ENCODE measurements at places on chromosomes 3 and 15.
A peak's percentile ranks its signal among the peaks of the same experiment; 100 is the strongest.

DNA sequence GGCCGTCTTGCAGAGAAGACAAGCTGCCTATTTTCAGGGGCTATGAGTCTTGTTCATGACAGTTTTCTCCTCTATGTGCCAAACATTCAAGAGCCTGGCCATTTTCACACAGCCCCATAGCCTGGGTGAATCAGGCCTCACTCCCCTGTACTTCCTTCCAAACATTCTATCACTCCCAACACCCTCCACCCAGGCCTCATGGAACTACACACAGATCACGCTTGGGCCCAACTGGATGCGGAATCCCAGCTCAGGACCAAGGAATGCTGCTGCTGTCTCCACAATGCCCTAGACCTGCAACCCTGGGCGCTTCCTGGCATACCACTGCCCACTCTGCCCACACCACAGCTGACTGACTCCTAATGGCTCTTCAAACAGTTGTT, 39.4 kb upstream of the PCSK6 start:
- DNase-seq, result no peak

- no peak for DNase-seq
These were observed 595.1 kb downstream of the TUSC7 start for GRCh38 chr3:117304681-117305080.

DNA sequence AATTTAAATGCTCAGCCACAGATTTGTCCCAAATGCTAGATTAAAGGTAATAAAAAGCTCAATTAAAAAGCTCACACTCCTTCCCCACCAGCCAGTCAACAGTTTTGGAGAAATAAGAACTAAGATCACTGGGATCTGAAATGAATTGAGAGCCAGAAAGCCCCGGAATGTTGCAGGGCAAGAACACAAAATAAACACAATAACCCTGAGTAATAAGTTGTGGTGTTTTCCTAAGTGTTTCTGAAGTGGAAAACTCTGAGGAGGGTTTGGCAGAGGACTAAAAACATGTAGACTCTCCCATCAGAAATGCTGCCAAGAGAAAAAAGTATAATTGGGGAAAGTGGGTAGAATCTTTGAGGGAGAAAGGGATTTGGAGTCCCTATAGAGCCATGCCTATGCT, 127.8 kb downstream of the ABI3BP start:
- DNase-seq, result no peak

GRCh38 chr3:188706599-188706998, 465.2 kb upstream of the TPRG1 start:
- DNase-seq, result no peak

- DNase-seq, result no peak
These were observed 146.8 kb downstream of the PCCB start for GRCh38 chr3:136396916-136397315.

GRCh38 chr3:155026999-155027591, 53.0 kb upstream of the MME start:
- DNase-seq, result no peak

DNA sequence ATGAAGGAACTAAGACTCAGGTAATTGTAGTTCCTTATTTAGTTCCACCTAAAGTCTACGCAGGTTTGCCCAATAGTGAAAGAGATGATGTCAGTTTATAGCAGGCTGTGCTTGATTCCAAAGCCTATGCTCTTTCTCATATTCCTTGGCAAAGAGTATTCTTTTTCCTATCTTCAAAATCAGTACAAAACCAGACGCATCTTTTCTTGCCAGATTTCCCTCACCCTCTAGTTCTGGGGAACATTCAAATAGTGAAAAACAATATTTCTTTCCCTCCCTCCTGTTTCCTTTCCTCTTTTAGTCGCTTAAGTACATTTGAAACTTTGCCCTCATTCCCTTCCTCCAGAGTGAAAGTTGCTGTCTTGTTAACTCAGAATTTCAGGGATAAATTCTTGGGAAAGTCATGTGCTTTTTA, 134.6 kb upstream of the PDZRN3 start:
- DNase-seq, result no peak

DNA sequence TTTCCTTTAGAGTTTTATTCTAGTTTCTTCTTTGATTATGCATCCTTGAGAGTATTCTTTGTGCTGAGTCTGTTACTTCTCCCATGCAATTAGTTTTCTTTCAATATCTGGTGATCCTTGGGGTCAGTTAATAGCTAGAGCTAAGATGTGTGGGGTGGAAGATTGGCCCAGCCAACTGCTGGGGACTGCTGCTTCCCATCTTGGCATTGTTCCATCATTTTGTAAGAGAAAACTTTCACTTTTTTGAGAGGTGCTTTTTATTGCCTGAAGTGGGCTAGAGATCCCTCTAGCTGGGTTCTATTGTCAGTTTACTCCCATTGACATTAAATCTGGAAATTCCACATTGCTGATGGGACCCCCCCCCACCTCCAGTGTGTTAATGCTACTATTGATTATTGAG, 15.4 kb downstream of the BCL2L10 start:
- no peak for DNase-seq

GRCh38 chr3:160372780-160373179, 26.2 kb downstream of the IFT80 start:
- no peak for DNase-seq

DNA sequence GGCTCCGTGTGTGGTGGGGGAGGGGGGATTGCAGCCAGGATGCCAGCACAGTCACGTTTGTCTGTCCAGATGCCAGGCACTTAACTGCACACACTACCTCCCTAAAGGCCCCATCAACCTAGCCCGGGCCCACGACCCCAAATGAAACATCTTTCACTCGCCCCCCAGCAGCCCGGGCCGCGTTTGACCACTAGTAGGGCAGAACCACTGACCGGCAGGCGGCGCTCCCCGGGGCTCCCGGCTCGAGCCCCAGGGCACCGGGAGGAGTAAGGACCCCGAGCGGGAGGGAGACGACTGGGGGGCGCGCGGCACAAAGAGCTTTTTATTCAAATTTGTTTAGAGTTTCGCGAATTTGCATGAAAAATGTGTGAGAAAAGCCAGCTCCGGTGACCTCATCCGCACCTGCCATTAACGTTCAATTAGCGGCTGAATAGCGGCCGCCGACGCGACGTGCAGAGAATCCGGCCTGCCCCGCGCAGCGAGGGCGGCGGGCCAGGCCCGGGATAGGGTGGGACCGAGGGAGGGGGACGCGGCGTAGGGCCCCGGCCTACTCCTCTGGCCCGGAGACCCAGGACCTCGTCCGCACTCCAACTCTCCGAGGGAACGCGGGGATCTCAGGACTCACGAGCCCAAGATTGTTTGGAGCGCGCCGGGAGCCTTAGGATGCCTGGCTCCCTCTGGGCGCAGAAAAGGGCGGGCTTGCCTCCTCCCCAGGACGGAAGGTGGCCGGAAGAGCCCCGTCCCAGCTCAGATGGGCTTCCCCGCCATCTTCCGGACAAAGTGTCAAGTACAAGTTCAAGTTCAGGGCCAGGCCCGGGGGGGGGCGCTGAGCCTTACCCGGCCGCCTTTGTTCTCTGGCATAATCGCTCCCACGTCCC, 64.9 kb upstream of the POLG start:
- DNase-seq, result peak; percentile 76

DNA sequence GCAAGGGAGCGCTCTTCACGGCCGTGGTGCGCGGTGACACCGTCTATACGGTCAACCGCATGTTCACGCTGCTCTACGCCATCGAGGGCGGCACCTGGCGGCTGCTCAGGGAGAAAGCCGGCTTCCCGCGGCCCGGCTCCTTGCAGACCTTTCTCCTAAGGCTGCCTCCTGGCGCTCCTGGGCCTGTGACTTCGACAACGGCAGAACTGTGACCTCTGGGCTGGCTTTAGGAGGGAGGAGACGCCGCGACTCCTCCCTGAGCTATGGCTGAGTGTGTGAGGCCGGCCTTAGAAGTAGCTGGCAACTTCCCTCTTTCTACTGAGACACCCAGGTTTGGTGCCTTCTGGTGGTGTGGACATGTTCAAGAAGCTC, 1.4 kb downstream of the KBTBD13 start:
- DNase-seq, result no peak

DNA sequence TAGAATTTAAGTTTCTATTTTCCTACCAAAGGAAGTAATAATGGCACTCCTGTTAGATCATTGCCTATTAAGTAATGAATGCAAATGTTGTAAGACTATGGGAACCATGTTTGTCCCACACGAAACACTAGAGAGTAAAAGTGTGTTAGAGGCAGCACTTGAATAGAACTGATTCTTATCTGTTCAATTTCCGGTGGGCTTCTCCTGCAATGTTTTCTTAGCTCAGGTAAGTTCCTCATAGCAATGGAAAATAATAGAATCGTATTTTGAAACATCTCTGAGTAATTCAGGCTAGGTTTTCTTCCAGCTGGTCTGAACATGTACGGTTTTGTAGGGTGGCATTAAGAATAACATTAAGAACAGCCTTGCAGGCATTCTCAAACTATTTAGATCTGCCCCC, 145.3 kb upstream of the LIPC start:
- peak; percentile 57 for DNase-seq

GRCh38 chr3:153028381-153028780, 133.6 kb upstream of the RAP2B start:
- no peak for DNase-seq

GRCh38 chr3:50612234-50612882, 784 bp upstream of the CISH start:
- no peak for DNase-seq

DNA sequence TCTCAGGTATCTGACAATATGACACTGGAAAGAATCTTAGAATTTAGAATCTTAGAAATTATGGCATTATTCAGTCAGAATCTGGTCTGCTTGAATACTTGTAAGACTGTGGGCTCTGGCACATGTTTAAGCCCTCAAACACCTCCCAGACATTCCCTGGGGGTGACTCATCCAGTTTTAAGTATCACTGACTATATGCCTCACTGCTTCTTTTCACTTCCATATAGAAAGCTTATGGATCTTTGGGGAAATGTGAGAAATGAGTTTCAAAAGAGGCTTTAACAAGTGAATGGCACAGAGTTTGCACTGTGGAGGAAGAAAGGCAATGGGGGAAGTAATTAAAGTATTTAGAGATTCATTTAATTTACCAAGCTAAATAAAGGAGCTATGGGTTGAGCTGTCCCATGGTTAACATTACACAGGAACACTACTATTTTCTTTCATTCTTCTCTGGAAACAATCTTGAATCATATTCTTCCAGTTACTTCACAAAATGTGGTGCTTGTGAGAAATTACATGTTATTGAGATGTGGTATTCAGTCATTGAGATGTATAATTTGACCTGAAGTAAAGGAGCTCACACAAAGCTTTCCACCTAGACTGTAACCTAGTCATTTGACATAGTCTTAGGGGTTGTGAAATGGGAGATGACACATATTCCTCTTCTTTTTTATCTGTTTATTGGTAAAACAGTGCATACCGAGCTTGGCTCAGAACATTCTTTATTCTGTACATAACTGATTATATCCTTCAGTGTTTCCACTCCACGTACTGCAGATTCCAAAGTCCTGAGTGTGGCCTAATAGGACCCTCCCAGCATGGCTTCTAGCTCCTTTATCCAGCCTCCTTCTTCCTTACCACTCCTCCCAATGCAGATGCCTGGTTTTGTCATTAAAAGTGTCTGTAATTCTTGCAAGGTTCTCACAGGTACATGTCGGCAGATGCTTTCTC, 544.6 kb upstream of the NECTIN3 start:
- DNase-seq, result no peak

DNA sequence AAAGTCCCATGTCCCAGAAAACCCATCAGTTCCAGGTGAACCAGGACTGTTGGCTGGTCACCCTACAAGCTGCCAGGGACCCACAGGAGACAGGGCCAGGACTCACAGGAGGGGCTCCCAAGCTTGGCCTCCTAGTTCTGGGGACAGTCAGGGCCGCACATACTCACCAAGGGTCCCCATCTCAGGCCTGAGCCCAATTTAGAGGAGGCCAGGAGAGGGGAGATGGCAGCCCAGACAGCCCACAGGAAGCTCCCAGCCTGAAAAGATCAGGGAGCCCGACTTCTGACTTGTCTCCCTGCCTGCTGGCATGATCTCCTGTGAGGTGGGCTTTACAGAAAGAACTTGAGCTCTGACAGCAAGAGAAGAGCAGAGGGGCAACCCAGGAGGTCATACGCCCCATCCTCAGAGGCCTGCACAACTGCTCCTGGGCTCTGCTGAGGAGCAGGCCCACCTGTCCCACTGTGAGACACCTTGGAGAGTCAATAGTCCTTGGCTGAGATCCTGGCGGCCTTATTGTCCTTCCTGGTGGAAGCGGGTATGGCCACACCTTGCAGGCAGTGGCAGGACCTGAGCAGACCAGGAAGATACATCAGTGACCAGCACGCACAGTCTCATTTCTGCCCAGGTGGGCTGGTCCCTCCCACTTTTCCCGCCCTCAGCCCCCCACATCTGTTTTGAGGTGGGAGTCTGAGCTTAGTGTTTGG, 2.5 kb upstream of the ISLR start:
- DNase-seq, result no peak

DNA sequence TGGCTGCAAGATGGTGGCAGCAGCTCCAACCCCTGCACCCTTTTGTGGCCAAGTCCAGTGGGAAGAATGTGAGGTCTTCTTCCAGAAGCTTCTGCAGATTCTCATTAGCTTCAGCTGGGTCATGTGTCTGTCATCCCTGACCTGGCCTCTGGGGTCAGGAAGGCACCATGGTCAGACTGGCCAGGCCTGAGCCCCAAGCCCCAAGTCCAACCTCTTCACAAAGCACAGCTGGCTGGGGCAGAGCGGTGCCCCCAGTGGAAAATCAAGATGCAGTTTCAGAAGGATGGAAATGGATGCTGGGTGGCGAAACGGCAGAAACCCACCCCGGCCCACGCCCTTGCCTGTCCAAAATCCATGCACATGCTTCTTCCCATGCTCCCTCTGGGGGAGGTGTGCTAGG, 15.9 kb upstream of the GATA2 start:
- no peak for DNase-seq

GRCh38 chr3:18233987-18234716, 191.0 kb downstream of the SATB1 start:
- DNase-seq, result no peak

- DNase-seq, result no peak
These were observed 34.7 kb downstream of the FNDC3B start for GRCh38 chr3:172074032-172074431.

DNA sequence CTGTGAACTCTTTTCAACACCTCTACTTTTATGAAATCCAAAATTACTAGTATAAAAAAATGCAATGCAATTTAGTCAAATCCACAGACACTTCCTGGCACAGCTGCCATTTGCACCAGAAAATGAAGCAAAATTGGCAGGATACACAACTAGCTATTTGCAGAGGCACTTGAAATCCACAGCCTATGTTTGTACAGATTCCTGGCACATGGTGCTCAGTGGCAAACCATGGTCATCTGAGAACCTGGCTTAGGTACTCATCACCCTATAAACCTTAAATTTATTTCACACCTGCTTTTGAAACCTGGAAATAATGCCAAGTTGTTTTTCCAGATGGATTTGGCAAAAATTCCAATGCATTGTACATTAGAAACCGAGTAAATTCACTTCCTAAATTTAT, 20.2 kb upstream of the PPM1L start:
- DNase-seq, result no peak

DNA sequence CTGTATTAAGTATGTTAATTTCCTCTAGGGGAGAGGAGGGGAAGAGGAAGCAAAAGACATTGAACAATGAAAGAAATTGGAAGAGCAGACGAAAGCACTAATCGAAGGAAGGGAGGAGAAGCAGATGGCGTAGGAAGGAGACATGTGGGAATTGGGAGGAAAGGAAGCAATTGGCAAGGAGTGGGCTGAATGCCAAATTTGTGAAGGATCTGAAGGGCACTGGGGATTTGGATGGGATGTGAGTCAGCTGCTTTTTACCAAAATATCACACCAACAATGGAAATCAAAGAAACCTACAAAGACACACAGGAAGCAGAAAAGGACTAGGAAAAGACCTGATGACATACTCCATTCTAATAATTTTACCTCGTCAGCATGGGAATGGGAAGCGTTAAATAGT, 1029.8 kb downstream of the ROBO1 start:
- no peak for DNase-seq

- peak; percentile 35 for DNase-seq
These were observed 8.1 kb downstream of the PGBD4 start for GRCh38 chr15:34109797-34110663.
